KG1 (cell line): ENCODE measurements at places on chromosomes 16 and 17.

DNA sequence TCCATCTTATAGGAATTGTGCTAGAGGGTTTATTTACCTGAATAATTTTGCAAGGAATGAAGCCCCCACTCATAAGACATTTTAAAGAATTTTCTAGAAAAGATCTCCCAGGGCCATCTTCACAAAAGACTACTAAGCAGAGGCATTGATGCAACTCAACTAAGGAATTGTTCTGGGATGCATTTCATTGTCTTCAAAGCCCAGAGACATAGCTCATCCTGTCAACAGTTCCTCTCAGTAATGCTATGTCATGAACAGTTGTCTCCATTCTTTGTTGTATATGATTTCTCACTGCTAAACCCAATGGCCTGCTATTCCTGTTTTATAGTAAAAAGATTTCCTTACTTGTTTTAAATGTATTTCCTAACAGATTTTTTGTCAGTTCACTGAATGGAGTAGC is 136.8 kb upstream of the RBL2 start:
- DNase-seq = no peak

DNA sequence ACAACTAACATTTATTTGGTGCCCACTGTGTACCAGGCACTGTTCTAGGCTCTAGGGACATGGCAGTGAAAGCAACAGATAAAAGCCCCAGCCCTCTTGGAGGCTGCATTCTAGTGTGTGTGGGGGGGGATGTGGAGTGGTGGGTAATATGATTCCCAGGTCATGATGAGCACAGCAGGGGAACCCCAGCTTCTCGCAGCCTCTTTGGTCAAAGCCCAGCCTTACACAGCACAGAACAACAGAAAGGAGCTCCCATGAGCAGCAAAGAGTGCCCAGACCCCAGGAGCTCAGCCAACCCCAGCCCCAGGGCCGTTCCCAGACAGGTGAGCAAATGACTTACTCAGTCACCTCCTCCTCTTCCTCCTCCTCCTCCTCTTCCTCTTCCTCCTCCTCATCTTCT is 21.9 kb downstream of the CNGB1 start:
- no peak for DNase-seq

DNA sequence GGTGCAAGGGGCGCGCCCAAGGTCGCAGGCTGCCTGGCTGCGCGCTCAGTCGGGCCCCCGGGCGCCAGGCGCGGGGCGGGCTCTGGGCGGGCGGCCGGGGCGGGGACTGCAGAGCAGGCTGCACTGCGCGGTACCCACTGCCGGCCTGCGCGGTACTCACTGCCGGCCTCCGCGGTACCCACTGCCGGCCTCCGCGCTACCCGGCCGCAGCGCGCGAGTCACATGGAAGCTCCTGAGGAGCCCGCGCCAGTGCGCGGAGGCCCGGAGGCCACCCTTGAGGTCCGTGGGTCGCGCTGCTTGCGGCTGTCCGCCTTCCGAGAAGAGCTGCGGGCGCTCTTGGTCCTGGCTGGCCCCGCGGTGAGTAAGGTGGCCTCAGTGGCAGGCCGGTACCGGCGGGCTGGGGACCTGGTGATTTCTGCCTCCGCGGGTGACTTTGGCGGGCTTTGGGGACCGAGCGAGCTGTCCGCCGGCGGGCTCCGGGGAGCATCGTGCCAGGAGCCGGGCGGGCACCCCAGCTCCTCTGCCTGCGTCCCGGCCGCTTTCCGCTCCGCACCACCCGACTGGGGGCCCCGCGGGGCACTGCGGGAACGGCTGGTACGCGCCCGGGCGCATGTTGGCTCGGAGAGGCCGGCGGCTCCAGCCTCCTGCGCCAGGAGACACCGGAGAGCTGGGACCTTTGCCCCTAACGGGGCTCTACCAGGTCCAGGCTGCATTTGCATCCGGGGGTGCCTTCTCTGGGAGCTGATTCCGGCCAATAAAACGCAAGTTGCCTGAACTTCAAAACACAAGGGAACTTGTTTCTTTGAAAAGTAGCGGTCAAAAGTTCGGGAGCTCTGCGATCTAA is at the start of gene SLC47A1:
Gene SLC47A1, plus strand, starts transcription at position 137 of the 844 bp plus-strand sequence. Its CDS starts 86 bp downstream, at position 223.
- DNase-seq = no peak

DNA sequence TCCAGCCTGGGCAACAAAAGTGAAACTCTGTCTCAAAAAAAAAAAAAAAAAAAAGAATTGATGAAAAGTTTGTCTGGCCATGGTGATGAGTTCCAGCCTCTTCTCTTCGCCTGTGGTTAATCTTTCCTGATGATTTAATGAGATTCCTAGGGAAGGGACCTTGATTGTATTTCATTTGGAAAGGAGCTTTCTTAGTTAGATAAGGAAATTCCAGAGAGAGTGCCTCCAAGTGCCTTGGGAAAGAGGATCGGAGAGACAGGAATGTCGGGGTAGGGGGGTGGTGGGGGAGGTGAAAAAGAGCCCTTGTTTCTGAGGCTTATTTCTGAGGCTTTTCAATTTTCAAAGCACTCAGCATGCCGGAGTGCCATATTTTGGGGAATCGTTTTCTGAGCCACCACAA is 93.2 kb upstream of the SIAH1 start:
- DNase-seq = no peak

DNA sequence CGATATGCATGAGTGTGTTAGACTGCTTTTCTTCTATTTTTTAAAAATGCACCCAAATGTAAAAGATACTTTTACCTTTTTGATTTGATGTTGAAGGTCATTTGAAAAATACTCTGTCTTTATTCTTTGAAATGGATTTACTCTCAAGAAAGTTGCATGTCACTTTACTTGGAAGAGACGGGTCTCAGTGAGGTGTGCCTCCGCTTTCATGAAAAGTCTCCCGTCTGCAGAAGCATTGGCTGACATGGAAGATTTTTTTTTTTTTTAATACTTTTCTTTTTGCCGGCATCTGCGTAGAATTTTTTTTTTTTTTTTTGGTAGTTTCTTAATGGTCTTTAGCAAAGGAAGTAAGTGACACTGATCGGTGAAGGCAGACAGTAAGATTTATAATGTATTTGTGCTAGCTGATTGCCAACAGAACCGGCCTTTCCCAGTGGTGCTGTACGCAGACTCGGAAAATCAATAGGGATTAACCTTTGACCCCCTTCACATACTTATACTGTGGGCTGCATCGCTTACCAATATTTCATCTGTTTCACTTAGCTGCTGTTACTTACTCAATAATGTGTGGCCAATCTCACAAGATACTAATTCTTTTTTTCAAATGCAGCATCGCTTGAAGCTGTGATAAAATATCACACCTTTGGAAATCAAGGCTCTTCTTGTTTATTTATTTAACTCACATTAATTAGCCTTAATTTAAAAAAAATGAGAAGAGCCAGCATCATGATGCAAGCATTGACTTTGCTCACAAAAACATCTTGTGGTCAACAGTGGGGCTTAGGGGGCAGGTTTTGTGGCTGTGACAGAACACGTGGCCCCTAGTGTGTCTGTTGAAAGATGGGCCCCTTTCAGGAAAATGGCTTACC is 383.9 kb downstream of the WWOX start:
- no peak for DNase-seq

- peak; percentile 31 for DNase-seq
These were observed 80.8 kb downstream of the OMG start for GRCh38 chr17:31216031-31216751.

GRCh38 chr17:41434415-41434814 is 6.4 kb downstream of the KRT38 start:
- no peak for DNase-seq

DNA sequence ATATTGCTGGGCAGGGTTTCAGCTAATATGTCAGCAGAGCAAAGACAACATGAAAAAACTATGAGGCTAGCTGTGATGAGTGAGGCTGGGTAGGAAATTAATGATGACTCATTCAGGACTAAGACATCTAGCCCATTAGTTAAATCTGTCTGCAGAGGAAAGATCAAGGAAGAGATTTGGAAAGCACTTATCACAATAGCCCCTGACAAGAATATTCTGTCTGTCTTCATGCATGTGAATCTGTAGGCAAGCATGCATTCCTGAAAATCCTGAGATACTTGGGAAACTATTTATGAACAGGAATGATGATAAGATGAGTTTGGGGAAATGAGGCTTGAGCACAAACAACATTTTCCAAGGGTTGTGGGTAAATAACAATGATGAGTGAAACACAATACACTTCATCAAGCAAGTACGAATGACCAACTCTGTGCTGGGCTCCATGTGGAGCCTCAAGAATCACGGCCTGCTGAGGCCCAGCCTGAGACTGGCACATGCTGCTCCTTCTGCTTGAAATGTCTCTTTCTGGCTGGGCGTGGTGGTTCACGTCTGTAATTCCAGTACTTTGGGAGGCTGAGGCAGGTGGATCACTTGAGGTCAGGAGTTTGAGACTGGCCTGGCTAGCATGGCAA is 96.5 kb upstream of the ASIC2 start:
- DNase-seq = no peak

DNA sequence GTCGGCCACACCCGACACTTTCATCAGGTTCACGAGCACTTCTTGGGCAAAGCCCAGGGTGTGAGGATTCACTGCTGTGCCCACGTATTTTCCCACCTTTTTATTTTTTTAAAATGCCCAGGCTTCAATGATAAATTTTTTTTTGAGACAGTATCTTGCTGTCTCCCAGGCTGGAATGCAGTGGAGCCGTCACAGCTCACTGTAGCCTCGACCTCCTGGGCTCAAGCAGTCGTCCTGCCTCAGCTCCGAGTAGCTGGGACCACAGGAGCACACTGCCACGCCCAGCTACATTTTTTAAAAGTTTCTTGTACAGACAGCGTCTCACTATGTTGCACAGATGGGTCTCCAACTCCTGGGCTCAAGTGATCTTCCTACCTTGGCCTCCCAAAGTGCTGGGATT is 17.8 kb downstream of the UTS2R start:
- DNase-seq = no peak

DNA sequence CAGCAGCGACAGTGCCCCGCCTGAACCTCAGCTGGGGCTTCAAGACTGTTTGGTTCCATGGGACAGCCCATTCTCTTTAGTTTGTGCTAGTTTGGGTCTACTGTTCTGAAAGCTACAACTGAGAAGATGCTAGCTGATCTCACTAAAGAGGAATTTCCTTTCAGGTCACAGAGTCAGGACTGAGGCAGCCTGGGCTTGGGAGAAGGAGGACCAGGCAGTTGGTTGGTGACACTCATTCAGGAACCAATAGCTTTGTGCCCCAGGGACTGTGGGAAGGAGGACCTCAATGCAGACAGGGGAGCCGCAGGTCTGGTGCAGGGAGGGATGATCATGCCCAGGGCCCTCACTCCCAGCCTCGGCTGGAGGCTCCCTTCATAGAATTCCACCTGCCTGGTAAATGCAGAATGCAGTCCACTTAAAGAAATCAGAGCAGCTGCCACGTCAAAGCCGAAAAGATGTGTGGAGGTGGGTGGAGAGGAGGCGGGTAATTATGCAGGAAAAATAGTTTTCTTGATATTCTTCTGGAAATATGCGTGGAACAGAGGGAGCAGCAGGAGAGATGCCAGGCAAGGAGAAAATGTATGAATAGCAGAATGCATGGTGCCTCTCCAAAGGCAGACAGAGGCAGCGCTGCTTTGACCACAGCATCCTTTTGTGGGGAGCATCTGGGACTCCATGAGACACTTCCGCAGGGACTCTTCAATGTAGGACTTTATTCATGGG is 32.6 kb upstream of the ZFP90 start:
- DNase-seq = no peak

GRCh38 chr17:76094046-76094445 is 9.5 kb downstream of the EXOC7 start:
- DNase-seq = no peak

DNA sequence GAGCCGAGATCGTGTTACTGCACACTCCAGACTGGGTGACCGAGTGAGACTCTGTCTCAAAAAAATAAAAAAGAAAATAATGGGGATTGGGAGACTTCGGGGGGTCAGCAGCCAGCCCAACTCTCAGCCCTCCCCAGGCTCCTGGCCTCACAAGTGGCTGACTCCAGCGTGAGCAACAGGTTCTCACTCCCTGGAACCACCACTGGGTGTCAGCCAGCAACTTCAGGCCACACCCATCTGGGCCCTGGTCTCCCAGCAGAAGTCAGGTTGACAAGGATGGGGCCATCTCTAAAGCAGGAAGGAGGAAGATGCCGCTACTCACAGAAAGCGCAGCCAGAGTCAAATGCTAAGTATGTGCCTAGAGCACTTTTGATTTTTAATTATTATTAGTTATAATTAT is 139.4 kb downstream of the C16orf78 start:
- no peak for DNase-seq

DNA sequence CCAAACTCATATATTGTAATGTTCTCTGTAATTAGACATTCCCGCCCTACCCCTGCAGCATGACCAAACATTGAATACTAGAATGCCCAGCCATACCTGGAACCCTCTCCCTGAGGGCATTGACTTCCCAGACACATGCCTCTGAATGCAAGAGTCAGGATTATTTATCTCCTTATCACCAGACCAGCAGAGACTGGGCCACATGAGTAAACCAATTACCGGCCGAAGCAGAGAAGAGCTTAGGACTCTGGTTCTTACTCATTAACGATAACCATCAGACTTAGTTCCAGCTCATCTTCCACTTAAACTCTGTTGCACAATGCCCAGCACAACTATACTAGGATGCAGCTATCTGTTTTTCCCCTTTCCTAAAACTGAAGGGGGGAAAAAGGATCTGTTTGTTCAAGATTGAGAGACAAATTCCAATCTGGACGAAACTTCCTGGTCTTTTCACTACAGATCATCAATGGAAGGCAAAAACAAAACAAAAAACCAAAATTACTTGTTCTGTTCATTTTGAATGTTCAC is 88.2 kb upstream of the CORO6 start:
- no peak for DNase-seq

DNA sequence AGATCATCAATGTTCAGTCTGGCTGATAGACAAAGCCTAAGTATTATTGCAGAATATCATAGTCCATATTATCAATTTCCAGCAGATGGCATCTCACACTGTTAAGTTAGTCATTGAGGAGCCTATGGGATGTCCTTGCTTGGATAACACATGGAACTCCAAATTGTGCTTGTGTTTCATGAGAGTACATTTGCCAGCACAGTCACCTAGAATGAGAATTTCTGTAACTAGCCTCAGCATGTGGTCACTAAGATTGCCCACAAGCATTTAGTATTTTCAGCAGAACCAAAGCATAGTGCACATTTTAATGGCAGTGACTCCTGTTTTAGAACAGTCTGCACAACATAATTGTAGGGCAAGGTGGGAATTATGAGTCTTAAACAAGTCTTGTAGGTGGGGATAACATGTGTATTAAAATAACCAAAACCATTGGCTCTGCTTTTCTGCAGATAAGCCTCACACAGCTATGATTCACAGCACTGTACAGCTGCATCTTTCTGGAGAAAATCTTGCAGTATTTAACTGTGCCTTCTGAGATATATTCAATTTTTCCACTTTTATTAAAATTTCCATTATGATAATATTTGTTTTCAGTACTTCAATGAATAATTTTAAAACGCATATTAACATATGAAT is 882.8 kb upstream of the SOX9 start:
- DNase-seq = no peak
